ENCODE measurements at places on chromosomes 6 and 20.

DNA sequence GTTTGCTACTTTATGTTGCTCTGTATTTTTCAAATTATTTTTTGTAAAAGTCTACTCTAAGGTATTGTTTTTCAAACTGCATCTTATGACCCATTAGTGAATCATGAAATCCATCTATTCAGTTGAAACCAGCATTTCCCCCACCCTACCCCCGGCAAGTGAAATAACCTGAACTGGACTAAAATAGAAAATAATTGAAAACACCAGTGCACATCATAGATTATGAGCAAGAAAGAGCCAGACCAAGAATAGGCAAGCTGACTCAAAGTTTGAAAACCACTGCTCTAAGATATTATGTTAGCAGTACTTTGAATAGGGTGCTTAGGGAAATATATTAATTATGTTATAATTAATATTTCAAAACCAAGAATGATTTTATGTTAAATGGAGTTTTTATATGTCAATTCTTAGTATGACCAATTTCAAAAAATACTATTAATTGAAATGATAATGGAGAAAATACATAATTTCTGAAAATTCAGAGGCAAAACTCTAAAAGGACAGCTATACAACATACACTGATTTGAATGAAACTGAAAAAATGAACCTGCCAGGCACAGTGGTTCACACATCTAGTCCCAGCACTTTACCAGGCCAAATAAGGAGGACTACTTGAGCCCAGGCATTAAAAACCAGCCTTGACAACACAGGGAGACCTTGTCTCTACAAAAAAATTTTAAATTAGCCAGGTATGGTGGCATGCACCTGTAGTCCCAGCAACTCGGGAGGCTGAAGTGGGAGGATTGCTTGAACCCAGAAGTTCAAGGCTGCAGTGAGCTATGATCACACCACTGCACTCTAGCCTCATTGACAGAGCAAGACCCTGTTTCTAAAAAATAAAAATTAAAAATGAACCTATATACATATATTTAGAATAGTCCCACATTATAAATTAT is 112.0 kb downstream of the CDK19 start:
- DNase-seq, result no peak

DNA sequence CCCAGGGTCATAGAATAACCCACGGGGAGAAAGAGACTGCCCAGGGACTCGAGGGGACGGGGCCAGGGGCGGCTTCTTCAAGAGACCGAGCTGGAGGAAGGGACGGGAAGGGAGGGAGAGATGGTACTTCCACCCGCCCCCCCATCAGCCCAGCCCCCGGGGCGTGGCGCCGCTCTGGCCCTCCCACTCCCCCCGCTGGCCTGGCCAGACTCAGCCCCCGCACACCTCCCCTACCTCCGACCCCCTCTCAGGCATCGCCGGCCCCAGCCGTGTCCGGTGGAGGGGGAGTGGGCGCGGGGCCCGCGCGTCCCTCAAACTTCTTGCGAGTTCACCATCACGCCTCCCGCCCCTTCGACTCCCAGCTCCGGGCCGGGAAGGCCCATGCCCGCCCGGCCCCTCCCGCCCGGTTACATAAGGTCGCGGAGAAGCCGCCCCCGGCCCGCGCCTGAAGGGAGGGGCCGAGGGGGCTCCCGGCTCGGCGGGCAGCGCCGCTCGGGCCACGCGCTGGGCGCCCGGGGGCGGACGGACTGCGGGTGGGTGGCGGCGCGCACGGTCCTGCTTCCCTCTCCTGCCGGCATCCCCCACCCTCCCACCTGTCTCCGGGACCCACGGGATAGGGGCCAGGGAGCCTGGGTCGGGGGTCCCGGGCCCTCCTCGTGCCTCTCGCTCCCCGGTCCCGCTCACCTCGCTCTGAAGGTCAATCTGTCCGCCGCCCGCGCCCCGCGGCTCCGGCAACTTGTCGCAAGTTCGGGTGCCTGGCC is 562 bp downstream of the TFEB start:
- no peak for DNase-seq

DNA sequence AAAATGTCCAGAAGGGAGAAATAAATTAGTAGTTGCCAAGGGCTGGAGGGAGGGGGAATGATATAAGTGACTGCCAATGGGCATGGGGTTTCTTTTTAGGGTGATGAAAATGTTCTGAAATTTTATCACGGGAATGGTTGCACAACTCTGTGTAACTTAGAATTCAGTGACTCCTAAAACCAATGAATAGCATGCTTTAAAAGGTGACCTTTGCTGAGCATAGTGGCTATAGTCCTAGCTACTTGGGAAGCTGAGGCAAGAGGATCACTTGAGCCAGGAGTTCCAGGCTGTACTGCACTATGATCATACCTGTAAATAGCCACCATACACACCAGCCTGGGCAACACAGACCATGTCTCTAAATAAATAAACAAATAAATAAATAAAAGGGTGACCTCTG is 109.0 kb downstream of the ATG5 start:
- DNase-seq, result no peak

DNA sequence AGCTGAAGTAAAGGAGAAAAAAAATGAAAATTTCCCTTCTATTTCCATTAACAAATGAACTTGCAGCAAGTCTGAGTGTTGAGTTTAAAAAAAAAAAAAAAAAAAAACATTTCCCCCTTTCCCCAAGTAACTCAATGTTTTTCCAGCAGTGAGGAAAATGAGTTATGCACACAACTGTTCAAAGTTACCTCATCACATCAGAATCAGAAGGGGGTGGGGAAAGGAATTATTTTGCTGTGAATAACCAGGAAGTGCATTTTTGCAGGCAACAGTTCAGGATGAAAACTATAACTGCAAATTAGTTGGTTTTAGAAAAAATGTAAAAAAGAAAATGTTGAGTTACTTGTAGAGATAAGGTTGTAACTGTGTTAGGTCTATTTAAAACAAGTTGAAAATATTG is 568.9 kb upstream of the CITED2 start:
- no peak for DNase-seq

DNA sequence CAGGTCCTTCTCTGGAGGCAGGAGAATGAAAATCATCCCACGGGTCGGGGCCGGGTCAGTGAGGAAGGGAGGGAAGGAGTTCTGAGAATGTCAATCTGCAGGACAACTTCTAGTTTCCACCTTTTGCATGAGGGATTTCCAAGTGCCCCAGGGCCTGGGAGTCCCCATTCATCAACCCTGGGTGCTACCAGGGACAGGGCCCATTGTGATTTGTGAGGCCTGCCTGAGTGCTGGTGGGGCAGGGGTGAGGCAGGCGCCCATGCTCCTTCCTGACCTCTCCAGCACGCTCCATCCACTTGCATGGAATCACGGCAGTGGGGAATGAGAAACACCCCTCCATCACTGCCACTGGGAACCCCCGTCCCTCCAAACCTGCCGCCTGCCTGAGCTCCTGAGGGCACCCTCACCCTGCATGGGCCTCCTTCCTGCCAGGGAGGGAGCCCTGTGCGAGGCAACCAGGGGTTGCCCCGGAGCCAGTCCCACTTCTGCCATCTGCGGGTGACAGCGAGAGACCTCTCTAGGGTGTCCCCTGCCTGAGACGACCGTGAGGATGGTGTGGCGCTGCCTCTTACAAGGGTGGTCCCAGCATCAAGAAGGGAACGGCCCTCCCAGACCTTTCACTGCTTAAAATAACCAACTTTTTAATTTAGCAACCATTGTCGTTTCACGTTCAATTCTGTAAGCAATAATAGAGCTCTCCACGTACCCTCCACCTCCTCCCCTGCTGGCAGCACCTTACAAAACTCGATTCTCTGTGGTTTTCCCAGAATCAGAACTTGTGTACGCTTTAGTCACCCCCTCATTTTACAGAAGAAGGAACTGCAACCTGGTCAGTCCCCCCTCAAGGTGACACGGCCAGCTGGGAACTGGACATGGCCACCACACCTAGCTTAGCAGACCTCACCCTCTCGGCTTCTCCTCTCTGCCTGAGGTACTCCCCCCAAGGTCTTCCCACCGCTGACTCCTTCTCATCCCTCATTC is 28.6 kb downstream of the PMEPA1 start:
- DNase-seq, result no peak

- no peak for DNase-seq
Observed at GRCh38 chr20:19886661-19887288, 128.7 kb downstream of the RIN2 start.

- no peak for DNase-seq
Observed at GRCh38 chr20:38569747-38570525, 11.1 kb upstream of the ADIG start.

DNA sequence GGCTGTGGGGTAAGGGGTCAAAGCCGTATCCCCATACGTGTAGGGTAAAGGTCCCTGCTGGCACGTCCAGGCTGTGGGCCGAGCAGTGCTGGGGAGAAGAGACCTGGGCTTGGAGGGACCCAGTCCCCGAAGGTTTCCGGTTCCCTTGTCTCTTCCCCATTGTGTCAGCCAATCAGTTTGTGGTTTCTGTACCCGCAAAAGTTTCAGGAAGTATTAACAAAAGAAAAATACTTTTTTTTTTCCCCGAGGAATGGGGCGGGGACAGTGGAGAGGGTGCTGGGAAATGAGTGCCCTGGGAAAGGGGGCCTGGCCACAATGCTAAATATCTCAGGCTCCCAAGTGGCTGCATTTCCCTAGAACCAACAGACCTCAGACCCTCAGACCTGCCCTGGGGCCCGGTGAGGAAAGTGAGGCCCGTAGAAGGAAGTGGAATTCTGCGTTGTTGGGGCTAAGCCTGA is 15.2 kb upstream of the AMD1 start:
- no peak for DNase-seq

- no peak for DNase-seq
Observed at GRCh38 chr6:65569505-65569904, 137.5 kb downstream of the EYS start.

DNA sequence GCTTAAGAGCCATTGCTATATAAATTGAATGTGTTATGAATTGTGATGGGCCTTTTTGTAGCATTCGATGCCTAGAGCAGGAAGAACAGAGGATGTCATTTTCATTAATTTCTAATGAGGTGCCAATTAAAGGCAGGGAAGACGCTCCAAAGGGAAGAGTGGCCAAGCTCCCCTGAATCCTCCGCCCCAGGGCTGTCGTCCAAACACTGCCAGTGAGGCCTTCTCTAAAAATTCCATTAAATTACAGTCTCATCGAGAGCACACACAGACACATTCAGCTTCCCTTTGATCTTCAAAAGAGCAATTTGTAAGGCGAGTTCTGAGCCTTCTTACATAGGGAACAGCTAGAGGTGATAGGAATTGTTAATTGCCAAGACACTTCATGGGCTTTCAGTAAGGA is 300.0 kb downstream of the ZFAND3 start:
- no peak for DNase-seq

DNA sequence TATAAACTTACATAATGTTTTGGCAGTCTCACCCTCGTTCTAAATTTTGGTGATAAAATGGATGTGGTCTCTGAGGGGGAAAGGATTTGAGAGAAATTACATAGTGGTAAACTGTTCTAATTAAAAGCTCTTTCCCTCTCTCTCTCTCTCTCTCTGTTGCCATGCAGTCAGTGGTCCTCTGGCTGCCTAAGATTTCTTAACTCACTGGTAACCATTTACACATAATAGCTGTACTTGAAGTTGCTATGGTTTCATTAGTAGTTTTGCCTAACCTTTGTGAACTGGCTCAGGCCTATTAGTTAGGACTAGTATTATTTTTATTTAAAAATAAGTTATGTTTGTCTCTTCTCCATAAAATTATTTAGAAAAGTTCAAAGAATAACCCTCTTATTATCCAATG is 42.0 kb downstream of the MAPK14 start:
- DNase-seq, result no peak

- DNase-seq, result no peak
Observed at GRCh38 chr6:128598571-128598970, 78.2 kb upstream of the PTPRK start.

GRCh38 chr6:23611776-23612381 is 514.1 kb upstream of the NRSN1 start:
- DNase-seq, result no peak

DNA sequence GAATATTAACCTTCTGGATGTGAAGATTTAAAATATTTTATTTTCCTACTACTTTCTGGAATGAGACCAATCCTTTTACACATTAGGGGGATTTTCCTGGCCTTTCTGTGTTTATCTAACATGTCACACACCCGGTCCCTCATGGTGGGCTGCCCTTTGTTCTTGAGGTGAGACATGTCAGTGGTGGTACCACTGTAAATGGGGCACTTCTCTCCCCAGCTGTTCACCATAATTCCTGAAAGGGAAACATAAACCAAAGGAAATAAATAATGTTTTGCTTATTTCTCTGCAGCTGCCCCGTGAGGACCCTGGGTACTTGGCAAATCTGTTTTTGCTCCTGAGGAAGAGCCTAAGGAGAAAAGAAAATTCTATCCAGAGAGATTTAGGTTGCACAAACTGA is 41.1 kb downstream of the GRIK2 start:
- no peak for DNase-seq

GRCh38 chr6:40427196-40427595 is 160.0 kb downstream of the LRFN2 start:
- DNase-seq, result no peak

DNA sequence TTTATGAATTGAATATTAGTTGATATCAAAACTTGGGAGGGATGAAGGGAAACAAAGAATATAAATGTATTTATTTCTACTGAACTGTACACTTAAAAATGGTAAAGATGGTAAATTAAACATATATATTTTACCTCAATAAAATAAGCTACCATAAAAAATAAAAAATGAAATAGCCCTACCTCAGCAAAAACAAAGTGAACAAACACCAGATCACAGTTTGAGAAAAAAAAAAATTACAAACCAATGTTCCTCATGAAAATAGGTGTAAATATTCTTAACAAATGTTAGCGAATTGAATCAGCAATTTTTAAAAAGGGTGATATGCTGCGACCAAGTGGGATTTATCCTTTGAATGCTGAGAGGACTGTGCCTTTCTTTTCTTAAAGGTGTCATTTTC is 28.3 kb upstream of the ZNF184 start:
- DNase-seq, result no peak

DNA sequence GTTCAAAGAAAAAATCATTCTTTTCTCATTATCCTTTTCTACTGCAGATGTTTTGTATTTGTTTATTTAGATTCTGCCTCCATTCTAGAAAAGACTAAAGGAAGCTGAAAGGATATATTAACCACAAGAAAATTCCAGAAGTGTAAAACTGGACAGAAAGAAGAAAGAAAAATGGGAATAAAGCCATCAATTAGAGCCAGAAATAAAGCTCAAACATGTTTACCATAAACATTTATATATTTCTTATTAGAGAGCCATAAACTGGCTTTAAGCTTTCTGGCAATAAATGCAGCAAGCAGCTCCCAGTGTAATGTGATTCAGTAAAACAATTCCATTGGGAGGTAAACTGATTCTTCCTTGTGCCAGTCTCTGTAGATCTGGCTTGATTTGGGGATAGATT is 244.1 kb downstream of the PTPRK start:
- DNase-seq, result no peak

DNA sequence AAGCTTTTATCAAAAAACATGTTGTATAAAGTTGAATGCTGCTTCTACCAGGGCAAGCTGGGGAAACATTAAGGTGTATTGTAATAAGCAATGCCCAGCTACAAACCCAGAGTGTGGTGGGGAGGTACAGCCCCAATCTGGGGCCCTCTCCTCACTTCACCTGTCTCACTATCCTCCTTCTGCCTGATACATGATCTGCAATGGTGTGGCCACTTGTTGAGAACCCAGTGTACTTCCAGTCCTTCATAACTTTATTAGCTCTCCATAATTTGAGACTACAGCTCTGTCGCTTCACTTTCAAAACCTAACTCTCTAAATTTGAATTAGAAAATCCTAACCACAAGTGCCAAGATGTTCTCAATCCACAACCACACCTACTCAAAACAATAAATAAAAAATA is 84.9 kb downstream of the EPB41L2 start:
- no peak for DNase-seq
